Activated CD4-positive, alpha-beta memory T cell treated with anti-CD3 and anti-CD28 coated beads for 36 hours (primary cell): ENCODE measurements at places on chromosomes 3 and 15.
A peak's percentile ranks its signal among the peaks of the same experiment; 100 is the strongest.

- DNase-seq, result no peak
These were observed 25.9 kb upstream of the SNRK start for GRCh38 chr3:43260412-43260811.

GRCh38 chr3:8931342-8931741 lies 31.9 kb downstream of the RAD18 start:
- no peak for DNase-seq

GRCh38 chr3:8816106-8816505 lies 46.7 kb upstream of the OXTR start:
- no peak for DNase-seq

DNA sequence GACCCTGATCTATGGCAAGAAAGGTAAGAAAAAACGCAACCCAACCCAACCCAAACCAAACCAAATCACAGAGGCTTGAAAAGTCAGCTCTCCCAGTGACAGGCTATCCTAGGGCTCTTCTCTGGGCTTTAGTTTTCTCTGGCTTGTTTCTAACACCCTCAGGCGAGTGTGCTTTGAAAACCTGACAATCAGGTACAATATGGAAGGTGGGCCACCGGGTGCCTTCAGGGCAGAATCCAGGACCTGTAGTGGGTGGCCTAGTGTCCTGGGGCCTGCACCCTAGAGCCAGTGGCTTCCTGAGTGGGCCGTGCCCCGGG lies 46.8 kb downstream of the BHLHE40 start:
- no peak for DNase-seq

DNA sequence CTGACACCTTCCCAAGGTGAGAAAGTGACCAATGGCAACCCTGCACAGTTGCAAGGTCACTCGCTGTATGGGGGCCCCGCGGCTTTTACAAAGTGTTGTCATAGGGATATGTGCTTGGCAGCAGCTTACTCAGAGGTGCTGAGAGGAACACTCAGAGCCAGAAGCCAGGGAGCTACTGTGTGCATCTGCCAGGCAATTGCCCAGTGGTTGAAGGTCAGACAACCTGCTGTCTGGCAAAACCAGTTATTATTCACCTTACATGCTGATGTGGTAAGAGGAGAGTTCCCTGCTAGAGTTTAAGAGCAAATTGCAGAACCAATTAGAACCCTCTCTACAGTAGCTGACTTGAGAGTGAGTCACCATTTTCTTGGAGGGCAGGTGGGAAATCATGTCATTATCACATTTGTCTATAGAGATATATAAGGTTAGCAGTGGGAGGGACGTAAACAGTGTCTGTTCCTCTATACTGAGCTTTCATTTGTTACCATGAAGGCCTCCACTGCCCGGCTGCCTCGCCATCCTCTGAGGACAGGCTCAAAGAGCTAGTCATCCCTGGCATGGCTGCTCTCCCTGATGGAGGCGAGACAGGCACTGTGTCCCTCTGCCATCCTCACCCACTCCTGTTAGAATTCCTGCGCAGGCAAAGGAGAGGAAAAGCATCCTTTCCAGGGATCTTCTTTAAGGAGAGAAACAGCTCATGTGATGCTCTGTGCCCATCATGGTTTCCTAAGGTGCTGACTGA lies 274.4 kb downstream of the PLCL2 start:
- DNase-seq, result peak; percentile 53

DNA sequence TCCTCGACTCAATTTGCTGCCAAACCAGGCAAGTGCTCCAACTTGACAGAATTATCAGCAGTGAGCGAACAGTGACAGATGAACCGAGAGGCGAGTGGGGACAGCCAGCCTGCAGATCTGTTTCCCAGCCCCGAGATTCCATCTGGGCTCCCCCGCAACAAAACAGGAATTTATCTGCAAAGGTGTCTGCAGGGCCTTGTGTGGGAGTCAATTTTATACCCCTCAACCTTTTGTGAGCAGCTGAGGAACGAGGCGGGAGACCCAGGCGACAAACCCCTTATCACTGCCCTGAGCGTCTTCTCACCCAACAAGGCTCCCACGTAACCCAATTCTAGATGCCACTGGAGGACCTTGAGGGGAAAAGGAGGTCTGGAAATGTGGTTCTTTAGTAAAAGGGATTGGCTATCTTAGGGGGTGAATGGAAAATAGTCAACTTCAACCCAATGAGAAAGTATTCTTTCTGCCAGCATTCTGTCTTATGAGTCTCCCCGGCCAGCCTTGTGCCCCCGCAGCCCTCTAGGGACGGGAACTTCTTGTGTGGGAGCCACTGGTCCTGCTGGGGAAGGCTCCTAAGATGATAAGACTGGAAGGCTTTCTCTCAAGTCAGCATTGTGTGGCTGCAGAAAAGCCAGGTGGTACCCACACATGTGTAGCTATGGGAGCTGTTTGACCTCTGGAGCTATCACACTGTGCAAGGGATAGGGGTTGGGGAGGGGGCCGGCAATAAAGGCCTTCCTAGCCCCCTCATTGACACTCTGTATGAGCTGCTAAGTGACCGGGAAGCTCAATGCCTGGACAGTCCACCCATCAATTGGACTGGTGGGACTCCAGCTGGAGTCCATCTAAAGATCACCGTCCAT lies 527.9 kb downstream of the SHQ1 start:
- no peak for DNase-seq

DNA sequence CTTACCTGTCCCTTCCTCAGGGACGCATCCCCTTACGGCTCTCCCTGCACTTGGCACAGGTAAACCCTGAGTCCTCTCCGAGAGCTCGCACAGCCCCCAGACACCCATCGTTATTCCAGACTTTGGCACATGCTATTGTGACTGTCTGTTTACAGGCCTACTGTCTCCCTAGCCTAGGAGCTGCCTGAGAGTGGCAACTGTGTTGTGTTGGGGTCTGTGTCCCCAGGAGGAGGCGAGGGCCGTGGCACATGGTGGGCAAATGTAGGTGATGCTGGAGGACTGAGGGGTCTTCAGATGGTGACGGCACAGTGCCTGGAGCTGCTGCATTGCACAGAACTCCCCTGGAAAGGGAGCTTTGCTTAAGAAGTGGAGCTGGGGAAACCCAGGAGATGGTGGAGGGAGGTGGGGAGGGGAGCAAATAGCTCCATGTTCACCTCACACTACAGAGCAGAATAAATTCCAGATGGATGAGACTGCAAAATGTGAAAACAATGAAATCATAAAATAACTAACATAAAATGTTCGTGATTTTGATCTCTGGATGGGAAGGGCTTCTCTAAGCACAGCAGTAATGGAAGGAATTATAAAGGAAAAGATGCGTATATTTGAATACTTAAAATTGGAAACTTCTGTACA lies 96.5 kb downstream of the SMAD6 start:
- DNase-seq, result no peak

GRCh38 chr3:48894516-48894915 lies 4.2 kb downstream of the SLC25A20 start:
- DNase-seq, result no peak

DNA sequence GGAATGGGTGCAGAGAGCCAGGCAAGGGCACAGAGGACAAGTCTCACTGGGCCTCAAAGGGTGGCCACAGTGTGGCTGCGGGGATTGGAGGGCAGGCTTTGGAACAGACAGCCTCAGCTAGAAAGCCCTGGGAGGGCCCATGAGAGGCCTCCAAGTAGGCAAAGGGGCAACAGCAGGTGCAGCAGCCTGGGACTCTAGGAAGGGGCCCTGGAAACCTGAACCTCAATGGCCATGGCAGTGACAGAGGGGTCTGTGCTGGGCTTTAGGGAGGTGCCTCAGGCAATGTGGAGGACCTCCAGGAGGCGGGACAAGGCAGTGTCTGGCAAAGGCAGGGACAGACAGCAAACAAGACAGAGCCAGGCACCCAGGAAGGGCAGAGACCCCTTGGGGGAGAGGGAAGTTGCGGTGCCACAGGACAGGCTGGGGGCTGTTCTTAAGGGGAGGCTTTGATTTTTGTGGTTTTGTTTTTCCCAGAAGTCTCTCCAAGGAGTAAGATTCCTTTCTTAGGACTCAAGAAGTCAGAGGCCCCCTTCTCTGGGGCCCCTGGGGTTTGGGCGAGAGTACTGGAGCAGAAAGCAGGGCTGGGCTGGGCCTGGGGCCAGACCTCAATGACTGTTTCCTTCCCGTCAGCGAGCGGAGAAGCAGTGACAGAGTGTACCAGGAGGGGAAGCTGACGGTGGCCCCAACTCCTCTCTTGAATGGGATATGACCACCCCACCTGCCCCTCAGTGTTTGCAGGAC lies 9.7 kb downstream of the STOML1 start:
- peak; percentile 73 for DNase-seq

- peak; percentile 19 for DNase-seq
These were observed 9.6 kb downstream of the CLEC3B start for GRCh38 chr3:45035441-45036301.
